ENCODE measurements at places on chromosomes 1 and 21.
A peak's percentile ranks its signal among the peaks of the same experiment; 100 is the strongest.

DNA sequence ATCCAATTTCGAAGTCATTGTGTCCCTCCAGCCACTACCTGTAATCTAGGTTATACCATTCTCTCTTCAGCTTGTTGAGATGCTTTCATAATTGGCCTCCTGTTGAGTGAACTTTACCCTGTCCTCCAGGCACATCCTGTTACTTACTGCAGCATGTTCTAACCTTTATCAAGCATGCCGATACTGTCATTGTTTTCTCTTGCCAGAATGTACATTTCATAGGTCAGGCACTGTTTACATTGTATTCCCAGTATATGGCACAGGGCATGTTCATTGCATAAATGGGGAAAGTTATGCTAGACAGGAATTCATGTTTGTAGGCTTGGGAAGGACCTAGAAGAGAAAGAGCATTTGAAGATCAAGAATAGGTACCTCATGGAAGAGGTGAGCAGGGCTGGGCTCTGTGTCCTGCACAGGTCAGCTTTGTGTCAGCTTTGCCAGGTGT is 10.2 kb downstream of the CXADR start:
- no peak for DNase-seq

GRCh38 chr1:226722240-226722900 is 16.7 kb downstream of the ITPKB start:
- DNase-seq = no peak

DNA sequence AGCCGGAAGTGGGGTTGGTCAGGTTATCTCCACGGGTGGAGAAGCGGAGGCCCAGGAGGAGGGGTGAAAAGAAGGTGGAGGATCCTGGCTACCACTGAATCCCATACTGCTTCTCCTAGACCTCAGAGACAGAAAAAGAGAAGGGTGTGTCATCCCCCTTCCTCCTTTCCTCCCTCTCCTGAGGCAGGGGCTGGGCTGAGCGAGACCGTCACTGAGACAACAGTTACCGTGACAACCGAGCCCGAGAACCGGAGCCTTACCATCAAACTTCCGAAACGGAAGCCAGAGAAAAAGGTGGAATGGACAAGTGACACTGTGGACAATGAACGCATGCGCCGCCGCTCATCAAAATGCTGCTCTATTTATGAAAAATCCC is 42.1 kb upstream of the NBPF3 start:
- DNase-seq = no peak

- no peak for DNase-seq
Measured at GRCh38 chr21:17784180-17784598, 35.0 kb downstream of the C21orf91 start.

DNA sequence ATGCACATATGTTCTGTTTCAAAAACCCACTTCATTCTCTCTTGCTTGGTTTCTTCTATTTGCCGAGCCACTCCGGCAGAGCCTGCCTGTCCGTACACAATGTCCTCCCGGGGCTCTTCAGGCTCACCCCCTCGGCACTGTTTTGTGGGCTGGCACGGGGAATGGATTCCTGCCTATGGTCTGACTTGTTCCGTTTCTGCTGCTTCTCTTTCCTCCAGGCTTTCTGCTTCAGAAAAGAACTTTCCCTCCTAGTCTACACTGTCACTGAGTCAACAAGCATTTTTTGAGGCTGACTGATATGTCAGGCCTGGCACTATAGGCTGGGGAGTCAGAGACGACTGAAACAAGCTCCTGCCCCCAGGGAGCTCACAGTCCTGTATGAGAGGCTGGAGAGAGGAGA is 28.4 kb upstream of the SARS1 start:
- no peak for DNase-seq

- DNase-seq = peak; percentile 73
Measured at GRCh38 chr1:1890506-1891348, at the start of gene GNB1. Gene GNB1, minus strand, starts transcription at chr1:1891087. Its CDS starts 65,634 bp downstream, at chr1:1825453.

DNA sequence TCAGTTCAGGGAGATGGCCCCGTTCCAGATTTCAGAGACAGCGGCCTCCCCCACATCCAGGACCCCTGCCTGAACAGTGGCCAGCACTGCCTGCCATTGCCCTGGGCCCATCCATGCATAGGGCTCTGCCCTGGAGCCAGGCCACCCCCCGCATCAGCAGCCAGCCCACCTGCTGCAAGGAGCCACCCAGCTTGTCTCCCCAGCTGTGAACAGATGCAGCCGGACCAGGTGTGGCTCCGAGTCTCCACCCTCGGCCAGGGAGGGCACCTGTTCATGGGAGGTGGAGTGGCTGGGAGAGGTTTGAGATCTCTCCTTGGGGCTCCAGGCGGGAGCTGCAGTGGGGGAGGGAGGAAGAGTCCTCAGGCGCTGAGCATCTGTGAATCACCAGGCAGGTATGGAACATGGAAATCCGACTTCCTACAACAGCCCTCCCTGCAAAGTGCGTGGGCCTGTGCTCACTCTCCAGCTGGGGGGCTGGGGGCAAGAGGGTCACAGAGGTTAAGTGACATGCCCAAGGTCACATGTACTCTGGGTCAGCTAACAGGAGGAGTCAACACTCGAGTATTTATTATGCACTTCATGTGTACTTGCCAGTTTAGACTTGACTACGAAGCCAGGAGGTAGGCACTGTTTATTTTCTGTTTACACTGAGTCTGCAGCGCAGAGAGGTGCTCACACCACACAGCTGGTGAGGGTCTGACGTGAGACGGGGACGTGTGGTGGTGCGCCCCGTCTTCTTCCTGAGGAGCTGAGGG is 4.8 kb upstream of the HES5 start:
- DNase-seq = no peak

DNA sequence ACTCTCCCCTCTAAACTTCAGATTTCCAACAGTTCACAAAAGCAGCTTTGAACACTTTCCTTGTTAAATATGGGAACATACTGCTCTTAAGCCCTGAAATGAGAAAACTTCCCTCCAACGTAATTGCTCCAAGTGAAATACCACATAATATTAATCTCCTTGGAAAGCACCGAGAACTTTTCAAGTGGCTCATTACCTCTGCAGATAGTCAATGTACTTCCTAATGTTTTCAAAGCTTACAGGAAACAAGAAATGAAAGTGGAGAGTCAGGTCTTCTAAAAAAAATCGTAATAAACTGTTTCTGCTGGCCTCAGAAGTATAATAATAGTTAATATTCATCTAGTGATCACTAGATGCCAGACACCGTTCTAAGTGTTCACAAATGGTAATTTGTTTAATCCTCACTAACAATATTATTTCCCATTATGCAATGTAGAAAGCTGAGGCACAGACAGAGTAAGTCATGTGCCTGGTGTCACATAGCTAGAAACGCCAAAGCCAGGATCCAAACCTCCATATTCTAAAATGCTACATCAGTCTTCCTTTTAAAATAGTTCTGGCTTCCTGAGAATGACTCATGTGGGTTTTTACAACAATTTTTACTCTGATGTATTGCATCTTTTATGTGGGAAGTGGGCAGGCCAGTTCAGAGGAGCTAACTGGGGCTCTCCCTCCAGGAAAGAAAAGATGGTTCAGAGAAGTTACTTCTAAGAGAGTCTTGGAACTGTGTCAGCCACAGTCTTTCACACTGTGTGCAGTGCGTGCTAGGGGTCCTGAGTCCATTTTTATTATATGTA is 177.2 kb downstream of the PLPPR4 start:
- no peak for DNase-seq

DNA sequence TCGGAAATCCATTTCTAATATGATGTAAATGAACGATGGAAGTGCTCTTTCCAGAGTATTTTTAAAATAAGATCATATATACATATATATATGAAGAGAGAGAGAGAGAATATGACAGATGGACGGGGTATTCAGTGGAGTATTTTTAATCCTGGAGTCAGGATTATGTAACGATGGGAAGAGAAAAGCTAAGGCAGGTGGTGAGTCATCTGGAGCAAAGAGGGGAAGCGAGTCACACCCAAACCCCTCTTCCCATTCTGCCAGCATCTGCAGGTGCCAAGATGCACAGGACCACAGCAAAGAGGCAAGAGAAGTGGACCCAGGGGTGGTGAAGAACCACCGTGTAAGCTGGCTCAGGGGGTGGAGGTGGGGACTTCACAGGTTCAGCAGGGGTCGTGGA is 102.7 kb upstream of the GRIK3 start:
- DNase-seq = no peak

- no peak for DNase-seq
Measured at GRCh38 chr21:28671549-28672195, 321.0 kb downstream of the LTN1 start.

DNA sequence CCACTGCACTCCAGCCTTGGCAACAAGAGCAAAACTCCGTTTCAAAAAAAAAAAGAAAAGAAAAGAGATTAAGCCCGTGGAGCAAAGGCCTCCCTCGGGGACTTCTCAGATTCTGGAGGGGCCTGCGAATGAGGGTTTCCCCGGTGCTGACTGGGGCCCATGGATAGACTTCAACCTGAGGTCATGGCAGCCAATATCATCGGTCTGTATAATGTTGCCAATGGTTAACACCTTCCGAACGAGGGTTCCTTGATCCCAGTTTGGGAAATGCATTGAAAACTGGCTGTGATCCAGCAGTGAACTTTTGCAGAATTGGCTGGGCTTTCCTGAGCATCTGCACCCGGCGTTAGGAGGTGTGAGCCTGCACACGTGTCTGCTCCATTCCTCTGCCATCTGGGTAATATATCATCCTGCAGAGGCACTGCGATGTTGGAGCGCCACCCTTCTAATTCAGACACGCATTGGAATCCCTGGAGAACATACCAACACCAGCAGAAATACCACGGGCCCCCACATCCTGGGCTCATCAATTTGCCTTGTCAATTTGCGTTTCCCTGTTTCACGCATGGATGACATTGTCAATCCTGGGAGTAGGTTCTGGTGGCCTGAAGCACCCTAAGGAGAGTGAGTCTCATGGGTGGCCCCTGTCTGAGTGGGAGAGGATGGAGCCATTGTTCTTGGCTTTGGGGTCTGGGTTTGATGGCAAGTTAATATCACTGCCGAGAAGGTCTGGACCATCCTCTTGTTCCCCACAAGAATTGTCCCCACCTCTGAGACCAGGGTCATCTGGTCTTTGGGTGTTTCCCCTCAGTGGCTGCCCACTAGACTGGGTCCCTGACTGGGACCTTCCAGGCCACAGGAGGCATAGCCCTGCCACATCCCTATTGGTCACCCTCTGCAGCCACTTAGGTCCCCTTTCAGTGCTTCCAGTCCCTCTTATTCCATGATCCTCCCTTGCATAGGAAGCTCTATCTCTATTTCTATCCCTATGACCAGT is 441.0 kb downstream of the PTPRU start:
- DNase-seq = no peak

- DNase-seq = no peak
Measured at GRCh38 chr1:5404412-5405203, 587.6 kb downstream of the NPHP4 start.

DNA sequence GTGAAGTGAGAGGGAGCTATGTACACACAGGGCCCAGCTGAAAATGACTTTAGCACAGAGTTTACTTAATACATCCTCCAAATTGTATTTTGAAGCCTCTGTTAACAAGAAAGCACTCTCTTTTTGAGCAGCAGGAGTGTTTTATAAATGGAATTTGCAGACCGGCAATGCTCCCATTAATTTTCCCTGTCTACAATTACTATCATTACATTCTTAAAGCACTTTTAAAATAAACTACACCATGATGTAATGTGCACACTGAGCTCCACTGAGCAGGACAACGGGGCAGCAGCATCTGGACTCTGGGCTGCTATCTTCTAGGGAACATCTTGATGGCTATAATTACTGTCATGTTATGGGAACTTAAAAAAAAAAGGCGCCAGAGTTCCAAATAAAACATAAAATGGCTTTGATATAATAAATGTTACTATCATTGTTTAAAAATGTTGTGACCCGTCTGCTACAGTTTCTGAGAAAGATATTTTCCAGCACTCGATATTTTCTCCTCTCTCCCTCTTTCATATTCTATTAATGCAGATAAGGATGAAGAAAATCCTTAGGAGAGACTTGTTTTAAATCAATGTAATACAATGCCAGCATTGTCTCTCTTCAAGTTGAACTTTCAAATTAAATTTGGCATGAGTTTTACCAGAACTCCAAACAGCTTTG is 150.9 kb downstream of the HLX start:
- DNase-seq = no peak

DNA sequence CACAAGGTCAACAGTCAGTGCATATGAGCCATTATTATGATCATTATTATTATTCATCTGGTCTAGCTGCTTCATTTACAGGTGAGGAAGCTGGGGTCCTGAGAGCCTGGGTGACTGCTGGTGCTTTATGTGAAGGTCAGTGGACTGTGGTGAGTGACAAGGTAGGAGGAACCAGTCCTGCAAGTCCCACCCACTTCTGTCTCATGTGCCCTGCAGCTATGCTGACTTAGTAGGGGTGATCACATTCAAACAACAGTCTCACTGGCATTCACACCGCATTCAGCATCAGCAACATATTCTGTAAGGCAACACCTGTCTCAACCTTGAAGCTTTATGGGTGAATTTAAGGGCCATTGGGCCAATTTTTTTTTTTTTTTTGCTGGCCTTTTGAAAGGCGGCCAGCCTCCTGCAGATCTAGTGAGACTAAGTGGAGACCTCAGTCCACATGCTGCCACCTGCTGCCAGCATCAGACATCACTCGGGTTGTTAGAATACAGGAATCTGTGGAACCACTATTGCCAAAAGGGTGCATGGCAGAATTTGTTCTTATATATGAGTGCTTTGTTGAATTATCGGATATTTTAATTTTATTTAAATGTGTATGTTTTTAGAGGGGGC is 59.9 kb upstream of the CACNA1E start:
- DNase-seq = no peak

GRCh38 chr1:163537809-163538208 is 216.1 kb downstream of the NUF2 start:
- DNase-seq = no peak

DNA sequence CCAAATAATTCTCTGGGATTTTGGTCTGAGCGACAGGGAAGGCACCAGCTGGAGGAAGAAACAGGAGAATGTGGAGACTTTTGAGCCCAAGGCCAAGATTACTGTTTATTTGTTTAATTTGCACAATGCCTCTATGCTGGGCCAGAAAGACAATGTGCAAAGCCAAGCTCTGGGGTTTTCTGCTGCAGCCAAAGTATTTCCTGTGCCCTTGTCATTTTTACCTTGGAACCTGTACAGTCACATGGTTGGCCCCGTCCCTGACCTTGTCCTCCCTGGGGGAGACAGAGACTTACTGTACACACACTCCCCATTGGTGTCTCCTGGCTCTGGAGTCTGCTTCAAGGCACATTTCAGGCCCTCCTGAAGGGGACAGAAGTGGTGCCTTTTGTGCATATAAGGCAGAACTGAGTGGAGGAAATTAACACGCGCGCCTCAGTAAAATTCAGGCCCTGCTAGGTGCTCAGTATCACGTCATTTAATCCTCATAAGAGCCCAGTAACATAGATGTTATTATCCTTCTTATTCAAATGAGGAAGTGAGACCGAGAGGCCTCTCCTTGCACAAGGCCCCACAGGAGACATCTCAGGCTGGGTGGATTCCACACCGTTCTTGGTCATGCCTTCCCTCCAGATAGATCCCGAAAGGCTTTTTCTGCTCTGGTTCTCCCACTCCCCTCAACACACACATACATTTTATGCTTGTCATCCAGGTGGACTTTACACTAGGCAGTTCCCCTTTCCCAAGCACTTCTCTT is 21.1 kb downstream of the C1orf115 start:
- no peak for DNase-seq

DNA sequence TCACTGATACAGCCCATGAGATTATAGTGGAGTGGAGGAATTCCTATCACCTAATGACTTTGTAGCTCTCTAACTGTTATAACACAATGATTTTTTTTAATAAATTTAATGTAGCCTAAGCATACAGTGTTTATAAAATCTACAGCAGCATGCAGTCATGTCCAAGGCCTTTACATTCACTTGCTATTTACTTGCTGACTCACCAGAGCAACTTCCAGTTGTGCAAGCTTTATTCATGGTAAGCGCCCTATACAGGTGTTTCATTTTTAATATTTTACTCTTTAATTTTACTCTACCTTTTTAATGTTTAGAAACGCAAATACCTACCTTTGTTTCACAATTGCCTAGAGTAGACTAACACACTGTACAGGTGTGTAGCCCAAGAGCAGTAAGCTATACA is 1652.2 kb downstream of the BRINP3 start:
- no peak for DNase-seq
